Fibroblast of the aortic adventitia (primary cell): ENCODE measurements at places on chromosomes 2 and 18. TPM values are rescaled to one million over a fixed set of nuclear protein-coding genes. Genes with fewer than 3 reads are reported as not detected.
A peak's percentile ranks its signal among the peaks of the same experiment; 100 is the strongest.

DNA sequence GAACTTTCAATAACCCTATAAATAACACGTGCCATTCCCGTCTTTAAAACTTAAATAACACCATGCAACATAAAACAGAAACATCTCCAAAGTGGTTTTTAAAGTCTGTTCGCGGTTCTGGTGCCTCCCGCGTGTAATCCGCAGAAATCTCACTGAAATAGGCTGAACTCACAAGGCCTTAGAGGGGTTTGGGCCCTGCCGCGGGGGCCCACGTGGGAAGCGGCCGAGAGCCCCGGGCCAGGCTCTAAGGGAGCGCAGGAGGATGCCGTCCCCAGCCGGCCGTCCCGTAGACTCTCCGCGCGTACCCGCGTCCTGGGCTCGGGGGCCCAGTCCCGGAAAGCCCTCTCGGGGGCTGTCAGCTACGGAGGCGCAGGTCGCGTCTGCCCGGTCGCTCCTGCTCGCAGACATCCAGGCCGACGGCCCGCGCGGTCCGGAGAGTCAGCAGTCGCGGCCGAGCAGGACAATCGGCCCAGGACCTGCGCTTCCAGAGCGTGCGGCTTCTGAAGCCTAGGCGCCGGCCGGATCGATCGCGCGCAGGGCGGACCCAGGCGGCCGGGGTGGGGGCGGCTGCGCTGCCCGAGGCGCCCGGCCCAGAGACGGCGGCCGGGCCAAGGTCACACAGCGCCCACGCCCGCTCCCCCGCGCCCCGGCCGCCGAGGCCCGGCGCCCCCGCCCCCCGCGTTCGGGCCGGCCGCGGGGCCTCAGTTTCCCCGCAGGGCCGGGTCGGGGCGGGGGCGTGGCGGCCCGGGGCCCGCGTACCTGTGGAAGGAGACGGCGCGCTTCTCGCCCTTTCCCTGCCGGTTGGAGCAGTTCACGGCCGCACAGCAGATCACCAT is 558 bp downstream of the THAP4 start:
- DNase-seq = peak; percentile 23

DNA sequence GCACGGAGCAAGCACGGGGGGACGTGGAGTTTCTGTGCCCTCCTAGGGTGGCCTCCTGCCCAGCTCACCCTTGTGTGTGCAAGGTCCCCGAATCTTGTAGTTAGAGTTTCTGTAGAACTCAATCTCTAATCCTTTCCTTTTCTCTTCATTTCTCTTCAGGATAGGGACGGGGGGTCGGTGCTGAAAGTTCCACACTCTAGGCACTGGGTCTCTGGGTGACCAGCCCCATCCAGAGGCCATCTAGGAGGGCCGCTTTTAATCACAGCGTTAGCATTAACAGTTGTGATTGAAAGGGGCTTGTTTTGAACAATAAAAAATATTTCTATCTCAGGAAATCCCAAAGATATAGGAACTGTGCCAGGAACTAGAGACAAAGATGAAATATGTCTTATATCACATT is 10.5 kb downstream of the SOCS6 start:
- no peak for DNase-seq

DNA sequence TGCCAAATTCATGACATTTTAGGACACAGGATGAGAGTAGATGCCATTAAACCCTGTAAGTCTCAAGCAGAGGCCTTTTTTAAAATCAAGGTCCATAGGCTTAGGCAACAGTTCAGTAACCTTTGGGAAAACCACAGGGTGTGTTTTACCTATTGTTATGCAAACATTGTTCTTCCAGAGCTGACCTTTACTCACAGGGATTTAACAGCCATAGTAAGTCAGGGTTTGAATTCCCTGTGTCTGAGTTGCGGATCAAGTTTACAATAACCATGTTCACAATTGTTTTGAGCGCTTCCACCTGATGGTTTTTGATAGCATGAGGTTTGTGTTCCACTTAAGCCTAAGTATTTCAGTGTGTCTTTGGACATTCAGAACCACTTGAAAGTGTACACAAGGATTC is 160.1 kb upstream of the BOD1L2 start:
- no peak for DNase-seq

GRCh38 chr2:26552641-26553374 is 74.9 kb upstream of the OTOF start:
- DNase-seq = no peak

GRCh38 chr2:183610724-183611123 is 486.5 kb downstream of the NUP35 start:
- no peak for DNase-seq

DNA sequence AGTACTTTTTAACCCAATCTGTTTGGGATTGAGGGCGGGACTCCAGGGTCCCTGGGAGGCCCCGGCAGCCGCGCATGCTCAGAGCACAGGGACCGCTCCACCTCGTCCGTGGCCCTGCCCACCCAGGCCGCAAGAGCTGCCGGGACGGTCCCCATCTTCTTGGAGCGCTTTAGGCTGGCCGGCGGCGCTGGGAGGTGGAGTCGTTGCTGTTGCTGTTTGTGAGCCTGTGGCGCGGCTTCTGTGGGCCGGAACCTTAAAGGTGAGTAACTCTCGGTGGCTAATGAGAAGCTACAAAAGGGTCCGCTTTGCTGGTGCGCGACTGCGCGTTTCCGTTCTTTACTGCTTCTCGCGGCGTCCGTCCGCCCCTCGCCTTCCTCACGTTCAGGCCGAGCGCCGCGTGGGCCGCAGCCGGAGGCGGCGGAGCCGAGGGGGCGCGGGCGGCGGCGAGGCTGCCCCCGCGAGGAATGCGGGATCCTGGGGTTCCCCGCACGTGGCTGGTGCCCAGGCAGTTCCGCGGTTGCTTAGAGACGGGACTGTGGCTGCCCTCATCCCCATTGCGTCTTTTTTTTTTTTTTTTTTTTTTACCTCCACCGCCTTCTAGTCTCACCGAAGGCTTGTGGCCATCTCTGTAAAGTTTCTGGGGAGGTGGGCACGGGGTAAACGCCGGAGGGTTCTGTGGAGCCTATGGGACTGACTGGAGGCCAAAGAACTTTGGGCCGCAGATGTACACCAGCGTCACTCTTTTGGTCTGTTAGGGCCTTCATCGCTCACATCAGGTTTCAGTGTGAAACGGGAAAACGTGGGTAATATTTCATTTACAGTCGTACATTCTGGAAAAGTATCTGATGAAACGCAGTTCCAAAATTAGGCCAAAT is at the start of gene SSB:
SSB (plus strand) TSS at position 154 of the 875 bp plus-strand sequence. CDS start 2,090 bp downstream, outside the sequence.
- DNase-seq = peak; percentile 91

GRCh38 chr2:219464286-219465032 is 29.8 kb downstream of the SPEG start:
- DNase-seq = no peak

DNA sequence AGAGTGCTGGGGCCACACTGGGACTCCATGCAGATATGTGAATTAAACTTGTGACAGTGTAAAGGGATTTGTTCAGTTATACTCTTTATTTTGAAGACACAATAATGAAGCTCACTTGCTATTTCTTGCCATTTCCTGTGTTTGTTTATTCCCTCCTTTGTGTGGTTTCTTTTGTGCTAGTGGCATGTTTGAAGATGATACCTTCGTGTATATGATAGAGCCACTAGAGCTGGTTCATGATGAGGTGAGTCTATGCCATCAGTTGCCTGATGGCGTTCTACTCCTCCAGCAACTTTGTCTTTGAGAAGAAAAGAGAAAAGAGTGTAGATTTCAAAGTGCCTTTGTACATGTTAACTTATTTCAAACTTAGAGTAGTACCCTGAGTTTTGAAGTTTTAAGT is 99.2 kb upstream of the FAM237A start:
- DNase-seq = no peak

DNA sequence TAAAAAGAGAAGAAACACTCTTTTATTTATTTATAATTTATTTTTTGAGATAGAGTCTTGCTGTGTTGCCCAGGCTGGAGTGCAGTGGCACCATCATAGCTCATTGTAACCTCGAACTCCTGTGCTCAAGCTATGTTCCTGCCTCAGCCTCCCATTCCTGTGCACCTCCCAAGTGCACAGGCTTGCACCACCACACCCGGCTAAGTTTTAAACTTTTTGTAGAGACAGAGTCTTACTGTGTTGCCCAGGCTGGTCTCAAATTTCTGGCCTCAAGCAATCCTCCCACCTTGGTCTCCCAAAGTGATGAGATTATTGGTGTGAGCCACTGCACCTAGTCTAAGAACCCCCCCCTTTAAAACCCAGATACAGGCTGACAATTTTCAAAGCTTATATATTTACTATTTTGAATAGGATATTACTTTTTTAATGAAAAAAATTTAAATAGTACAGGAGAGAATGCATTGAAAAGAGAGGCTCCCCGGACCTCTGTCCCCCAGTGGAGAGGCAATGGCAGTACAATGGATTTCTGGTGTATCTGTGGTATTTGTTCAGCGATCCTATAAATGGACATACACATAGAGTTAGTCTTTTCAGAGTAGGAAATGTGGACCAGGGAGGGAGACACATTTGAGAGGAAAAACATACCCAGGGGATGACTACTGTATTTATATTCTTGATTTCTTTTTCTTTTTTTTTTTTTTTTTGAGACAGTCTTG is 48.1 kb upstream of the CNOT11 start:
- peak; percentile 16 for DNase-seq

GRCh38 chr2:226902041-226902966 is 66.5 kb downstream of the RHBDD1 start:
- DNase-seq = peak; percentile 32

GRCh38 chr18:59918997-59919396 is 19.2 kb downstream of the PMAIP1 start:
- DNase-seq = no peak

DNA sequence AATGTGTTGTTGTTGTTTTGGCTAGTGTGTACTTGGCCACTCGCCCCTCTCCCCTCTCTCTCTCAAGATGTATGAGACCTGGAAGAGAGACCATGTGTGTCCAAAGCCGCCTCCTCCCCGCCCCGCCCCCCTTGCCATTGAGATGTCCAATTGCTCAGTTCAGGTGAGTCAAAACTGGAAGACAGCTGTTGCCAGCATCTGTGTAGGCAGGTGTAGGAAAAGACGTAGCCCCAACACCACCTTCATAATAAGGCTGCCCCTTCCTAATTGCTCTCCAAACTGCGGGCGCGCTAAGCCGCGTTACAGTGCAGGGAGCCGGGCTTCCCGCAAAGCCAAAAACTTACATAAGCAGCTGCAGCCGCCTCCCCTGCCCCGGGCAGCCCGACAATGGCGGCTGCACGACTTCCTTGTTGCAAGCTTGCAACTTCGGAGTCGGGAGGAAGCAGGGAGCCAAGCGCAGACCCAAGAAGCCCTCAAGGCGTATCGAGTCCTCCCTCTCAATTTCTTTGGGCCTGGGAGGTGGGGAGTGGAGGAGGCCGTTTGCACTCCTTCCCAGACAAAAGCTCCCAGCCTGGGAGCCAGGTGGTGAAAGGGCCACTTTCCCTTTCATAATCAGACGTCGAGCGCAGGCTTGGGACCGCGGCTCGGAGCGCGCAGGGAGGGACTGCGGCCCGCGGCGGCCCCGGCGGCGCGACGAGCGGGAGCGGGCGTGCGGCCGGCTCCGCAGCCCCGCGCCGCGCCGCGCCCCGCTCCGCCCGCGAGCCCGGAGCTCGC is 882 bp downstream of the ZBTB14 start:
- peak; percentile 56 for DNase-seq

- DNase-seq = no peak
Observed at GRCh38 chr2:149446748-149447147, 116.4 kb downstream of the LYPD6 start.

DNA sequence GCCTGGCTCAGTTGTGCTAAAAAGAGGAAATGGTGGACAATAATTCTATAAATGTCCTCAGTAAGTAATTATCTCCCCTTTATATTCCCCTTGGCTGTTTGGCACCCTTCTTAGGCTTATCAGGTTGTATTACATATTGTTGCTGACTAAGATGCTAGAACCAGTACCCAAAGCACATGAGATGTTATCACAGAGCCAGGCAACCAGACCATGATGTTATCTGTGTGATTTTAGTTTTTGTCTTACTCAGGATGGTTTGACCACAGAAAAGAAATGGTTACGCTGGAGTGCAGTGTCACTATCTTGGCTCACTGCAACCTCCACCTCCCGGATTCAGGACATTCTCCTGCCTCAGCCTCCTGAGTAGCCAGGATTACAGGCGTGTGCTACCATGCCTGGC is 15.2 kb downstream of the R3HDM1 start:
- DNase-seq = no peak

GRCh38 chr2:43074592-43075053 is 151.8 kb downstream of the ZFP36L2 start:
- no peak for DNase-seq

- DNase-seq = peak; percentile 52
Observed at GRCh38 chr2:18651842-18652774, 62.7 kb upstream of the NT5C1B start.

GRCh38 chr18:3250237-3251107 is 2.9 kb downstream of the MYL12A start:
- DNase-seq = peak; percentile 87

DNA sequence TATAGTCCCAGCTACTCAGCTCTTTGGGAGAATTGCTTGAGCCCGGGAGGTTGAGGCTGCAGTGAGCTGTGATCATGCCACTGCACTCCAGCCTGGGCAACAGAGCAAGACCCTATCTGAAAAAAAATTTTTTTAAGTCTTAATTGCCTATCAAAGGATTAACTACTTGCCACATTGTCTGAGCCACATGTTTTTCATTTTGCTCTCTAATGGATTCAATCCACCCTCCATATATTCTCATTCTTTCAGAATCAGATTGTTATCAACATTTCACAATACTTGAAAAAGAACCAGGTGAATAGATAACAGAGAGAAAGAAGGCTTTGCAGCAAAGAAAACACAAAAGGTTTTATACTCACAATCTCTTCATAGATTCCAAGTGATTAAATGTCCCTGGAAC is 61.0 kb downstream of the PXDN start:
- DNase-seq = peak; percentile 23

- peak; percentile 55 for DNase-seq
Observed at GRCh38 chr2:150732064-150732463, 244.6 kb upstream of the RND3 start.

DNA sequence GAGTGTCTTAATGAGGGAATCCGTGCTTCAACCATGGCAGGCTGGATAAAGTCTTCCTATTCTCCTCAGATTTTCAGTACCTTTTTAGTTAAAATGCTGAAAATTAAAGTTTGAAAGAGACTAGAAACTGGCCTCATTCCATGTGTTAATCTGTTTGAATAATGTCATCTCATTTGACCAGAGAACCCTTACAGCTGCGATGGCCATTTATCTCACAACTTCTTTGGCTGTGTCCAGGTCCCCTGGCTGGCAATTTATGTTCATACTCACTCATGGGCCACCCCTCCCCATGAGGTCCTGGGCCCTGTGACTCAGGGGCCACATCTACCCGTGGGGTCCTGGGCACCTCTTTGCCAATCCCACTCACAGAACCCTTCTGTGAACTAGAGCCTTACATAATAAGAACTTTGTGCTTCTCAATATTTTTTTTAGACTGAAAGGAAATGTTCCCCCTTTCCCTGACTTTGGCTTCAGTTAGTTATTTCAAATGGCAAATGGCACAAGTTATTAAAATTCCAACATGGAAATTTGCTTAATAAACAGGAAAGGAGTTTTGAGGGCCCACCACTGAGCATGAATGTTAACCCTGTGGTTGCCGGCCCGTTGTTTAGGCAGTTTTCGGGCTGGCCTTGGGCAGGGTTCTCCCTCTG is 134.6 kb downstream of the UXS1 start:
- no peak for DNase-seq

Gene TTR
- total RNA-seq = not detected in 2 replicates

Gene AQP12A
- total RNA-seq = not detected in 2 replicates

Gene L3MBTL4
- total RNA-seq = not detected in 2 replicates

Gene STPG4
- total RNA-seq = 0.09 TPM in 1 of 2 replicates, not detected in the other

Gene FOXD4L1
- 0.09 and 0.16 TPM in 2 replicates for total RNA-seq

Gene DSC2
- total RNA-seq = 0.82 TPM in 1 of 2 replicates, not detected in the other

Gene EPAS1
- 41.5 and 45.6 TPM in 2 replicates for total RNA-seq

Gene CDCA7
- 0.08 and 6.2 TPM in 2 replicates for total RNA-seq

Gene SLC23A3
- 1.6 and 3.1 TPM in 2 replicates for total RNA-seq

Gene SPHKAP
- 0.09 TPM in 1 of 2 replicates, not detected in the other for total RNA-seq
